ENCODE measurements at places on chromosomes 2 and 18.

GRCh38 chr2:162265666-162266459 is 22.6 kb upstream of the FAP start:
- DNase-seq = no peak

- no peak for DNase-seq
Observed at GRCh38 chr2:96865654-96866053, 4.2 kb downstream of the SEMA4C start.

DNA sequence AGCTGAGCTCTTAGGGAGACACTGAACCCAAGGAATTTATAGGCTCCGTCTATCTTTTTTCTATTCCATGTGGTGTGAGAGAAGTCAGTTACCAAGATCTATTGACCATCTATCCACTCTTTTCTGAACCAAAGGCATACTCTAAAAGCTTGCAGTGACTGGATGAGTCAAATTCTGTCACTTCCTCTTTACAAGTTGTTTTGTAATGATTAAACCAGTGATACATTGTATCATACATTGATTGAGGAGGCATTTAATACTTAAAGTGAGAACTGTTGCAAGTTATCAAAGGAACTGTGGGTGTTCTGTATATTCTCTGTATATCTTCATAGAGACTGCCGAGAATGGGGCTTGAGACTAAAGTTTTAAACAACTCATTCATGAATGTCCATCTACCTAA is 188.8 kb downstream of the CAMKMT start:
- no peak for DNase-seq

- DNase-seq = no peak
Observed at GRCh38 chr2:173524256-173524955, 169.7 kb downstream of the CDCA7 start.

GRCh38 chr18:80172056-80172455 is 63.0 kb downstream of the ADNP2 start:
- DNase-seq = no peak

DNA sequence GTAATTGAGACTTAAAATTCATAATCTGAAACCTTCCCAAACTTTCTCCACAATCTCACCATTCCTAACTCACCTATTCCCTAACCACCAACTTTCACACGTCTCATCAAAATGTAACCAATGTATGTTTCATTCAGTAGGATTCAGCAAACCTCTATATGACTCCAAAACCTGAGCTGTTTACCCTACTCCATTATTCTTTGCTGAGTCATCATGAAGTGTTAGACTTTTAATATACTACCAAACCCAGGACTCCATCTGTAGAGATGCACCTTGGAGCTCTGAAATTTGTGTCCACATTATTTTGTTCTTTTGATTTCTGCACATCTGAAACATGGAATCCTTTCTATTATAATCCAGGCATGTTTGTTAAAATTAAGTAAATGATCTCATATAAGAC is 727.0 kb upstream of the PIK3C3 start:
- no peak for DNase-seq

DNA sequence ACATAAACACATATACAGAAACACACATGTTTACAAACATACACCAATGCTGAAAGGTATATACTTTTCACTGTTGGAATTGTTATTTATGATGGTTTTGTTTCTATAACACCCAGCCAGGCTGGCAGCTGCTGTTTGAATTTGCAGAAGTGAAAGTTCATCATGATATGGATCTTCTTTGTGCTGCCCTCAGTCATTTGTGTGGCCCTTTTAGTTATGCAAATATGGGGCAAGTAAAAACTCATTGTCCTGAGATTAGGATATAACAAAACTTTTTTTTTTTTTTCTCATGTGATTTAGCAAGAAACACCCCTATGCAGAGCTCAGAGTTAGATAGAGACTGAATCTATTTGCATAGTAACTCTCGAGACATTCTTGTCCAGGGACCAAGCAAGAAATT is 714.1 kb downstream of the KCNJ3 start:
- no peak for DNase-seq

DNA sequence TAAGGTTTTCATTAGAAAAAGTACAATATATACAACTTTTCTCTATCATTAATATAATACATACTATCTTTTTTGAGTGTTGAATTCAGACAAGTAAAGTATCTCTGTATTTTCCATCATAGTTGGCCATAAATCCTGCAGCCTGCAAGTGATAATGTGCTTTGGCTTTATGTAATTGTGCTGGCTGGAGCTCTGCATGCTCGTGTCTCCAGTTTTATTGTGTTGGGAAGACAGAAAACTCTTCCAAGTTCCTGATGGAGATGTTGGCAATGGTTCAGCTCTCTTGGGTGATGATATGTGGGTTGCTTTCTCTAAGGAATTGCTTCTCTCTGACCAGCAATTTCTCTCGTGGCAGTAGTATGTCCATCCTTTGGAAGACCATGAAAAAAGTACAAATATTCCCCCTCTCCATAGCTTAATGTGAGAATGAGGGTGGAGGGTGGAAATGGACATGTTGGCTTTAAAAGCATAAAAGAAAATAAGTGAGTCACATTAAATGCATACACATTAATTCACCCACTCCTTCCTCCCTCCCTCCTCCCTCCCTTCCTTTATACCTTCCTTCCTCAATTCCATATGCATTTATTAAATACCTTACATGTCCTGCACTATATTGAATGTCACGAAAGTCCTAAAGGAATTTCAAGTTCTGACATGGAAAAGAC is 344.2 kb downstream of the MTX2 start:
- no peak for DNase-seq

DNA sequence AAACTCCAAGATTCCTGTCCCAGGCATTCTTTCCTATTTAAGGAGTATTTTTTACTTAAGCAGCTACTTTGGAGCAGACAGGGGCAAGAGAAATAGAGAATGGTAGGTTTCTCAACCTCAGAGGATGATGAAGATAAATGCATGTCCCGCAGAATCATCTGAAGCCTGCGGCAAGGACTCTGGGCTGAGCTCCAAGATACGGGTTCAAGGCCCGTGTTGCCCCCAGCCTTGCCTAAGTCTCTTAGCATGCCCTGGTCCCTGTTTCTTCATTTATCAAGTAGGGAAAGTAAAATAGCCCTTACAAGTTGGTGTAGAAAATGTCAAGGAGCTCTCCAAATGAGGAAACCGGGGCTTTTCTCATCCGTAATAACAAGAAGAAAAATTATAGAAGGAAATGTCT is 214.0 kb downstream of the KLHL29 start:
- DNase-seq = no peak

GRCh38 chr18:49878567-49879270 is 65.4 kb upstream of the ACAA2 start:
- no peak for DNase-seq

DNA sequence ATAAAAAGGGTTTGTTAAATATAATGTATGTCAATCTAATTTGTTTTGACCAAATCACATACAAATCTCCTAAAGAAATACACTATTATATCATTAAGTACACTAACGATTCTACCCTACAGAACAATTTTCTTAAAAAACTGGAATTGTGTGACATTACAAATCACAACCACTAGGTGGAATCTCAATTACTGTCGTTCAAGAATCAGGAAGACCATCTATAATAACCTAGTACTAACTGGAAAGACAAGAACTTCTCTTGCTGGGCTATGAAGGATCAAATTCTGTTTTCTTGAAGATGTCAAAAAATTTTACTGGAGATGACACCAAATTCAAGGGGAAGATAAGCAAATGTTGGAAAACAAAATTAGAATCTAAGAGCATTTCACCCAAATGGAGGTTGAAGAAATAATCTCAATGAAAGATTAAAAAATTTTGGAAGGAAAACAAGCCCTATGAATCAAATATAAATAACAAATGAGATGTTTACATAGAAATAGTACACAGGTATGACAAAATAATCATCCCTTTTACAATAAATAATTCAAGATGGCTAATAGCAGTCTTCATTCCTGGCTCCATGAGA is 110.9 kb downstream of the STK39 start:
- no peak for DNase-seq

GRCh38 chr2:189408294-189408693 is 33.0 kb upstream of the WDR75 start:
- no peak for DNase-seq

All from T-helper 17 cell (primary cell).